CD4-positive, alpha-beta memory T cell (primary cell): ENCODE measurements at places on chromosomes 13 and 19.
A peak's percentile ranks its signal among the peaks of the same experiment; 100 is the strongest.

GRCh38 chr19:868458-869244, 9.2 kb downstream of the CFD start:
- H3K27ac ChIP-seq, result no peak overlapping the region
- no peak for DNase-seq
- H3K4me1 ChIP-seq, result peaks cover 19% of the 10 kb centered on the region

- no peak overlapping the region for H3K4me3 ChIP-seq
- no peaks in the 10 kb centered on the region for H3K4me1 ChIP-seq
- H3K27ac ChIP-seq, result no peak overlapping the region
- no peak for DNase-seq
- H3K27me3 ChIP-seq, result no peaks in the 10 kb centered on the region
Observed at GRCh38 chr13:35830850-35831450, 300.2 kb downstream of the DCLK1 start.

- DNase-seq, result no peak
- no peak overlapping the region for H3K27ac ChIP-seq
- H3K27me3 ChIP-seq, result no peaks in the 10 kb centered on the region
- no peak overlapping the region for H3K4me3 ChIP-seq
- no peaks in the 10 kb centered on the region for H3K36me3 ChIP-seq
Observed at GRCh38 chr13:71780546-71780945, 86.5 kb downstream of the DACH1 start.

- H3K27ac ChIP-seq, result no peak overlapping the region
- H3K36me3 ChIP-seq, result peaks cover 4% of the 10 kb centered on the region
- no peak for DNase-seq
- peaks cover 82% of the 10 kb centered on the region for H3K4me1 ChIP-seq
- H3K4me3 ChIP-seq, result no peak overlapping the region
Observed at GRCh38 chr19:10660346-10660745, 6.2 kb downstream of the ILF3 start.

- H3K36me3 ChIP-seq, result no peaks in the 10 kb centered on the region
- H3K27me3 ChIP-seq, result no peaks in the 10 kb centered on the region
- no peak overlapping the region for H3K27ac ChIP-seq
- H3K4me3 ChIP-seq, result no peak overlapping the region
- no peaks in the 10 kb centered on the region for H3K4me1 ChIP-seq
- DNase-seq, result no peak
Observed at GRCh38 chr13:43764349-43764748, 22.4 kb downstream of the ENOX1 start.

GRCh38 chr13:64057372-64058020, 2641.8 kb upstream of the PCDH20 start:
- no peaks in the 10 kb centered on the region for H3K27me3 ChIP-seq
- DNase-seq, result no peak
- no peaks in the 10 kb centered on the region for H3K36me3 ChIP-seq
- H3K4me3 ChIP-seq, result no peak overlapping the region
- H3K4me1 ChIP-seq, result no peaks in the 10 kb centered on the region

DNA sequence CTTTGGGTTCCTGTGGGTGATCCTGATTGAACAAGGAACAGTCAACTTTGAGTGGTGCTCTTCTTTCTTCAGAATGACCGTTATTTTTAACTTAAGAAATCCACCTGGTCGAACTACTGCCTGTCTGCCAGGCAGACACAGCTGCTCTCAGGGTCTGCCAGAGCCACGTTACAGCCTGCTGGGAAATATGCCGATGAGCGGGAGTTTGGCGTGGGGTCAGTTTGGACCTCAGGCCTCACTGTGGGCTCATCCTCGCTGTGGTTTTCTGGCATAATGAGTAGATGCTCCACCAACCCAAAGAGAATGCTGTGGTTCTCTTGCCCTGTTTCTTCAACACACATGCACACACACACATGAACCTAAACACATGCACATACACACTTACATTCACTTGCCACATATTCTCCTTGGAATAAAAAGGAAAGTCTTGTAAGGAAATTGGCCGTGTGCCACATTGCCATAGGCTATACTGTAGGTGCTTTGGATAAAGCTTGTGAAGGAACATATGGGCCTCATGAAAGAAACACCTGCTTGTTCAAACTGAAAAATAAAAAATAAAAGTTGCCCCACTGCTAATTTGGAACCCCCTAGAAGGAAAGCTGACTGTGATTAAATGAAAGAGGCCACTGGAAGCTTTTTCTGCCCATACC, 598.7 kb upstream of the KLF12 start:
- H3K36me3 ChIP-seq, result no peaks in the 10 kb centered on the region
- DNase-seq, result no peak
- H3K27ac ChIP-seq, result no peak overlapping the region
- H3K4me3 ChIP-seq, result no peak overlapping the region

DNA sequence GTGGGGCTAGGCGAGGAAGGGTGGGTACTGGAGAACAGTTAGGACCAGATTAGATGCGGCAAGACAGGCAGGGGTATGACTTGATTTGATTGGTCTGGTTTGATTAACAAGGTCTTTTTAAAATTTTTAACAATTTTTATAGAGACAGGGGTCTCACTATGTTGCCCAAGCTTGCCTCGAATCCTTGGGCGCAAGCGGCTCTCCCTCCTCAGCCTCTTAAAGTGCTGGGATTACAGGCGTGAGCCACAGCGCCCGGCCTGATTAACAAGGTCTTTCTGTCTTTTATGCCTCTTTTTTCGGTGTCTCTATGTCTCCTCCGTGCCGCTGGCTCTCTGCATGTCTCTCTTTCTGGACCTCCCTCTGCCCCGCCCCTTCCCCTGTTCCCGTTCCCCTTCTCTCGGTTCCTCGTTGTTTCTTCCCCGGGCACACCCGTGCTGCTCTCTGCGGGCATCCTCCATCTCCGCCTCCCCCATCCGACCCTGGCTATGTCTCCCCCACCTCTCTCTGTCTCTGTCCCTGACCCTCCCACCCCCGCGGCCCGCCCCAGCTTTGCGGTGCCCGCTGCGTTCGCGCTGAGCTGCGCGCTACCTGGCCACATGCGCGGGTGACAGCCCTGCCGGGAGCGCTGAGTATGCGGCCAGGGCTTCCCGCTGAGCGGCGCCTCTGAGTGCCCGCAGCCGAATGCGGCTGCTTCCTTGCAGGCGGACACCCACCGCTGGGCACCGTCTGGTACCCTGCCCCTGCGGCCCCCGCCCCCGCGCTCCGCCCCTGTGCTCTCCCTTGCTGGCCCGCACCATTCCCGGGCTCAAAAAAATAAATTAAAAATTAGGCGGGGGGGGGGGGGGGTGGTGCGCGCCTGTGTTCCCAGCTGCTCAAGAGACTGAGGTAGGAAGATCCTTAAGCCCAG, 8.1 kb upstream of the SDHAF1 start:
- no peak overlapping the region for H3K4me3 ChIP-seq
- peaks cover 5% of the 10 kb centered on the region for H3K4me1 ChIP-seq
- peaks cover 18% of the 10 kb centered on the region for H3K27me3 ChIP-seq
- DNase-seq, result no peak

DNA sequence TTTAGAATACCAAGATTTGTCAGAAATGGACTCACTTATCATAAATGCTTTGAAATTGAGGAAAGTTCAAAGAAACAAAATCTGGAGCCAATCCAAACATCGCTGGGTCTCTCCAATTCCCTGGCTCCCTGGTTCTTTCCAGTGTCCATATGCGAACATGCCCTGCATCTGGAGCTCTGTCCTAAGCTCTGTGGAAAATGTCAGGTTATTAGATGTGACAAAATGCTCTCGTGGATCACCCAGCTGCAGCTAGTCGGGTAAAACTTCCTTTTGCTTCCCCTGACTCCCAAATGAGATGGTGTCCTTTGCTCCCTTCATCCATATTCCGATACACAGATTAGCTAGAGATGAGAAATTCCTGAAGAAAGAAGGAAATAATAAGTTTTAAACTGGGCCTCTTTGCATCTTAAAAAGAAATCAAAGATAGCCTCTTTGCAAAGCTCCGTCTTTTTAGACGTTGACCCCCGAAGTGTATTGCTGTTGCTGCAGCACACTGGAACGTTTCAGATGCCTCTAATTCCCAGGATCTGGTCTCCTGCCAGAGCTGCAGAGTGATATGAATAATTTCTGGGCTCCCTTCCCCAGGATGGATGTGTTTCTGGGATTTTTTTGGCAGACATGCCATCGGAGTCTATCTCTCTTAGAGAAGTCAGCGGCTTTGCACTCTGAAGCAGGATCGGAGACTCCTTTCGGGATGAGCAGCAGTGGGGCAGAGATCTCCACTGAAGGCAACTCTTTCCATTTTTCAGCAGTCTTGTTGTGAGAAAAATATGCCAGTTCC, 102.9 kb downstream of the TEX26 start:
- H3K4me3 ChIP-seq, result no peak overlapping the region
- H3K4me1 ChIP-seq, result peaks cover 16% of the 10 kb centered on the region
- no peaks in the 10 kb centered on the region for H3K27me3 ChIP-seq
- no peak overlapping the region for H3K27ac ChIP-seq

DNA sequence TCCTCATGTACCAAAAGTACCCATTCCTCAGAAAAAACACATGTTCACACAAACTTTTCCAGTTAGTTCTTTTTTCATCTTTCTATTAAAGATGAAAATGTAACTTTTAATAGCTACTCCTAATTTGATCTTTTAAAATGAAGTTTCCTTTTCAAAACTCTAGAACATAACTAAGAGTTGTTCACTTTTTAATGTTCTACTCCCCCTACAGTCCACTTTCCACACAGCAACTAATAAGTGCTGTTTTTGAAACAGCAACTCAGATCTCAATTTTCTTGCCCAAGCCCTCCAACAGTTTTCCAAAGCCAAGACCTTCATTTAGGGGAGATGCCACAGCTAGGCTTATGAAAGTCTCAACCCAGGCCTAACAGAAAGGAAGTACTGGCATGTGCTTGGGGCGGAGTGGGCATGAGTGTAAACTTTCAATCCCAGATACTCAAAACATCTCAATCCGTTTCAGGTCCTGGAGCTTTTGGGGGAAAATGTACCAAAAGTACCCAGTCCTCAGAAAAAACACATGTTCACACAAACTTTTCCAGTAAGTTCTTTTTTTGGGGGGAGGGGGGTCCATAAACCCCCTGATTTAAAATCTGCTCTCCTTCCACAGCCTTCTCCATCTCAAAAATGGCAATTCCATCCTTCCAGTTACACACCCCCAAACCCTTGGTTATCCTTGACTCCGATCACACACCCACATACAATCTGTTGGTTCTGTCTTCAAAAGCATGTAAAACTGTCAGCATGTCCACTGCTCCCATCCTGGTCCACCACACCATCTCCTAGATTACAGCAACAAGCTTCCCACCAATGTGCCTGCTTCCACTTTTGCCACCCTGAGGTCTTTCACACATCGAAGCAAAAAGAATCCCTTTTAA, 2.0 kb downstream of the FBL start:
- H3K4me3 ChIP-seq, result no peak overlapping the region
- H3K27ac ChIP-seq, result peak overlapping the region; percentile 86
- peaks cover 11% of the 10 kb centered on the region for H3K36me3 ChIP-seq
- DNase-seq, result peak; percentile 45
- no peaks in the 10 kb centered on the region for H3K27me3 ChIP-seq
- H3K4me1 ChIP-seq, result peaks cover 49% of the 10 kb centered on the region

GRCh38 chr13:51234676-51235075, 12.5 kb downstream of the FAM124A start:
- no peak overlapping the region for H3K27ac ChIP-seq
- no peak overlapping the region for H3K4me3 ChIP-seq
- no peaks in the 10 kb centered on the region for H3K4me1 ChIP-seq
- no peaks in the 10 kb centered on the region for H3K36me3 ChIP-seq

DNA sequence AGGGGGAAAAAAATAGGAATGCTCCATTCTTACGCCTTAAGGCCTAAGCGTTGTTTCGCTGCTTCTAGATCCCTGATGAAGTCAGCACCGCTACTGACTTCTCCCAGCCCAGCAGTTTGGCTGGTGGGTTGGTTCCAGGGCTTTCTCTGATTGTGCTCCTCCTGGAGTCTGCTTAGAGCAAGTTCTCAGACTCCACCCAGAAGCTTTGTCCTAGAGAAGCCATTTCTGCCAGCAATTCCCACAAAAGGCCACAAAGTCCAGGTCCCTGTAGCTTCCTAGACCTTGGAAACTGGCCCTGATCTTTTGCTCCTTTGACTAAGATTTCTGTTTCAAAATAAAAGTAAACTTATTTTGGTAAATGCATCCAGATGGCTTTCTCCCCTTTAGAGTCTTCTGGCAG, 65.4 kb downstream of the KCTD12 start:
- H3K27ac ChIP-seq, result no peak overlapping the region
- no peaks in the 10 kb centered on the region for H3K27me3 ChIP-seq
- H3K36me3 ChIP-seq, result no peaks in the 10 kb centered on the region
- H3K4me3 ChIP-seq, result no peak overlapping the region
- DNase-seq, result no peak

DNA sequence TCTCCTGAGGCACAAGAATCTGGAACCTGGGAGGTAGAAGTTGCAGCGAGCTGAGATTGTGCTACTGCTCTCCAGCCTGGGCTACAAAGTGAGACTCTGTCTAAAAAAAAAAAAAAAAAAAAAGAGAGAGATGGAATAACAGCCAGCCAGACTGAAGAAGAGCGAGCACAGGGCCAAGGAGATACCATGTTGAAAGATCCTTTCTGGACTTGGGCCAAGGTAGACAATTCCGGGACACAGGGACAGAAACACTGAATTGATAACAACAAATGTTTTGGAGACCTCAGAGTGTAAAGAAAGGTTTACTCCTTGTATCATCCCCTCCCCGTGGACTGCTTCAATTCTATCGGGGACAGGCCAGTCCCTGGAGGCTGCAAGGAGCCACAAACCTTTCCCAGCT, 4.6 kb downstream of the LPAR2 start:
- H3K36me3 ChIP-seq, result peaks cover 9% of the 10 kb centered on the region
- DNase-seq, result no peak
- H3K27ac ChIP-seq, result no peak overlapping the region
- H3K4me3 ChIP-seq, result no peak overlapping the region
- H3K27me3 ChIP-seq, result no peaks in the 10 kb centered on the region

DNA sequence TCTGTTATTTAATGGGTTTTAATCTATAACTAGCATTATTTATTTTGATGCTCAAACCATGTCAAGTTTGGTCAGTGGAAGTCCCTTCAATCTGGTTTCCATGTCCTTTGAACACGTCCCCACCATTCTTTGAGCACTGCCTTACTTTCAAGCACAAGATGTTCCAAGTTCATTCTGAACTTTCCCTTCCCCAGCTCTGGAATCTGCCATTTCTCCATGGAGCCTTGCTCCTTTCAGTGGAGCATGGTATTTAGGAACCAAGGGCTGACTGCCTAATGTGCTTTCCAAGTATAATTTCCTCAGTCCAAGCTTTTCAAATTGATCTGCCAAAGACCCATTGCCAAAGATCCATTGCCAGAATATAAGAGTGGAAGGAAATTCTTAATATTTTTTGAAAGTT, 1.1 kb upstream of the ZNF546 start:
- peaks cover 19% of the 10 kb centered on the region for H3K4me1 ChIP-seq
- H3K4me3 ChIP-seq, result no peak overlapping the region
- H3K36me3 ChIP-seq, result no peaks in the 10 kb centered on the region

- no peak overlapping the region for H3K4me3 ChIP-seq
- no peak for DNase-seq
- H3K4me1 ChIP-seq, result no peaks in the 10 kb centered on the region
- no peak overlapping the region for H3K27ac ChIP-seq
Observed at GRCh38 chr13:80047406-80047805, 293.5 kb downstream of the SPRY2 start.

GRCh38 chr19:9936326-9937000, at the start of gene OLFM2:
OLFM2 (minus strand) TSS chr19:9936515; CDS start chr19:9936366, 149 bp downstream.
- no peaks in the 10 kb centered on the region for H3K36me3 ChIP-seq
- peaks cover 24% of the 10 kb centered on the region for H3K27me3 ChIP-seq
- no peak within 1 kb of the TSS for H3K27ac ChIP-seq
- peaks cover 30% of the 10 kb centered on the region for H3K4me1 ChIP-seq
